Left ventricle myocardium superior (tissue), 1 donor: ENCODE measurements at places on chromosomes 4 and X.

DNA sequence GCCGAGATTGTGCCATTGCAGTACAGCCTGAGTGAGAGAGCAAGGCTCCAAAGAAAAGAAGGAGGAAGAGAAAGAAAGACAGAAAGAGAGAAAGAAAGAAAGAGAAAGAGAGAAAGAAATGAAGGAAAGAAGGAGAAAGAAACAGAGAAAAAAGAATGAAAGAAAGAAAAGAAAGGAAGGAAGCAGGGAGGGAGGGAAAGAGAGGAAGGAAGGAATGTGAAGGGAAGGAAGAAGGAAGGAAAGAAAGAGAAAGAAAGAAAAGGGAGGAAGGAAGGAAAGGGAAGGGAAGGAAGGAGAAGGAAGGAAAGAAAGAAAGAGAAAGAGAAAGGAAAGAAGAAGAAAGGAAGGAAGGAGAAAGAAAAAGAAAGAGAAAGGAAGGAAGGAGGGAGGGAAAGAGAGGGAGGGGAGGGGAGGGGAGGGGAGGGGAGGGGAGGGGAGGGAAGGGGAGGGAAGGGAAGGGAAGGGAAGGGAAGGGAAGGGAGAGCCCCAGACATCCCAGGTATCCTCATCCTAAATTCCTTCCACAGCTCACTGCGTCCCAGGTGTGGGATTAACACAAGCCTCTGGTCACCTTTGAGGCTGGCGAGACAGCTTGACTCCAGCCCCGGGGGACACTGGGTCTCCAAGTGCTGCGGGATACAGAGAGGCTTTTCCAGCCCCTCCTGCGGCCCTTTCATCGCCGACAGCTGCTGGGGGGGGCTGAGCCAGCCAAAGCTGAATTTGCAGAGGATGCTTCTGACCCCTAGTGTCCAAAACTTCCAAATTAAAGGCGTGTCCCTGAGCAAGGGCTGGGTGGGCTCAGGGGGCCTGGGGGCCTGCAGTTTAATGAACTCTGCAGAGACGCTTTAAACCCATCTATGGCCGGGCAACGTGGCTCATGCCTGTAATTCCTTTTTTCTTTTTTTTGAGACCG, 24.2 kb upstream of the CSF2RA start:
- no peak for DNase-seq

GRCh38 chr4:100087743-100088142, 102.5 kb downstream of the DDIT4L start:
- DNase-seq, result no peak

GRCh38 chr4:137370206-137370633, 162.1 kb downstream of the PCDH18 start:
- no peak for DNase-seq

- DNase-seq, result no peak
Measured at GRCh38 chrX:38069991-38070390, 63.6 kb downstream of the SYTL5 start.

DNA sequence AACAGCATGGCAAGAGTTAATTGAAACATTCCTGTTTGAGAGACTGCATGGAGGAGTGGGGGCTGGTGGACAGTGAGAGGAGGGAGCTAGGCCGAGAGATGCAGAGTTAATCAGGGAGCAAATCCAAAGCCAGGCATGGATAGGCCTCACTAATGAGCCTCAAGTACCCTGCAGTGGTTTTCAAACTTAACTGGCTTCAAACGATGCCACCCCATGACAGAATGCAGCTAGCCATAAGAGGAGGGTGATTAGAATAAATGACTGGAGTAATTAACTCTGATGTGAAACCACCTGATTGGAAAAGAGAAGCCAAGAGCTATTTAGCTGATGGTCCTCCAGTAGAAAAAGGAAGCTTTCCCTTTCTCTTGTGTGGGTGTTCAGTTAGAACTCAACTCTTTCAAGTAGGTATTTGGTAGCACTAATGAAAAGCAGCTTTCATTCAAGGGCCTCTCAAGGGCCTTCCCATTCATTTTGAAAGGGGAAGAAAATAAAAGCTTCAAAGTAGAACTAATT, 215.4 kb upstream of the MAB21L2 start:
- no peak for DNase-seq

GRCh38 chr4:90876296-90876695, 749.1 kb downstream of the CCSER1 start:
- DNase-seq, result no peak

- DNase-seq, result no peak
Measured at GRCh38 chrX:100662796-100663195, 18.8 kb downstream of the SRPX2 start.

DNA sequence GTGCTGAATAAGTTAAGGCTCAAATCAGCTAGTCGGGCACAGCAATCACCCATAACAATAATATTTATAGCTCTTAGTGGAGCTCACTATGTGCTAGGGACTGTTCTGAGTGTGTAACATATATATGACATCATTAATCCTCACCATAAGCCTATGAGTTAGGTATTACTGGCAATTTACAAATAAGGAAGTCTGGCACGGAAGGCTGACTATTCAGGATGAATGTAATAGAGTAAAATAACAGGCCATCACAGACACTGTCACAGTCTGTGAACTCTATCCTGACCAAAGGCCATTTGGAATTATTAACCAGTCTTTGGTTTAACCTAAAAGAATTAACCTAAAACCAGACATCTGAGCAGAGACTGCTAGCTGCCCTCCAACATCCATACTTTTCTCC, 119.3 kb downstream of the C4orf51 start:
- DNase-seq, result no peak

DNA sequence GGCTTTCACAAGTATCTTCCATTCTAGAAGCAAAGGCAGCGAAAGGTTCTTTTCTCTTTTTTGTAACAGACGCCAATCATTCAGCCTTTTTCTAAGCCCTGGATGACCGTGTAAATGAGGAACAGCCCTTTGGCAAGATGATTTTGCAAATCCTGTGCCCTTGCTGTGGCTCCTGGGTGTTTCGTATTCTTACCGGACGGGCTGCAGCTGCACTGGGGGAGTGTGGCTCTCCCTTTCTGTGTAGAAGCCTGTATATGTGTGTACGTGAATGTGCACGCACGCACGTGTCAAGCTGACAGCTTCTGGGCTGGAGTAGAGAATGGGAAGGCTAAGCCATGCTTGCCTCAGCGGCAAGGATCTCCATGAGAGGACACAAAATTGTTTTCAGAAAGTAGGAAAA, 8.2 kb downstream of the GRPEL1 start:
- DNase-seq, result no peak

GRCh38 chrX:40721489-40722106, 13.7 kb downstream of the MED14 start:
- DNase-seq, result no peak

GRCh38 chr4:154065368-154065767, 276.5 kb upstream of the SFRP2 start:
- DNase-seq, result no peak

- no peak for DNase-seq
Measured at GRCh38 chr4:175470131-175470530, 341.9 kb downstream of the GPM6A start.

GRCh38 chr4:154908168-154908567, 127.1 kb downstream of the RBM46 start:
- no peak for DNase-seq

GRCh38 chrX:27186671-27187070, 276.5 kb downstream of the PPP4R3C start:
- no peak for DNase-seq

DNA sequence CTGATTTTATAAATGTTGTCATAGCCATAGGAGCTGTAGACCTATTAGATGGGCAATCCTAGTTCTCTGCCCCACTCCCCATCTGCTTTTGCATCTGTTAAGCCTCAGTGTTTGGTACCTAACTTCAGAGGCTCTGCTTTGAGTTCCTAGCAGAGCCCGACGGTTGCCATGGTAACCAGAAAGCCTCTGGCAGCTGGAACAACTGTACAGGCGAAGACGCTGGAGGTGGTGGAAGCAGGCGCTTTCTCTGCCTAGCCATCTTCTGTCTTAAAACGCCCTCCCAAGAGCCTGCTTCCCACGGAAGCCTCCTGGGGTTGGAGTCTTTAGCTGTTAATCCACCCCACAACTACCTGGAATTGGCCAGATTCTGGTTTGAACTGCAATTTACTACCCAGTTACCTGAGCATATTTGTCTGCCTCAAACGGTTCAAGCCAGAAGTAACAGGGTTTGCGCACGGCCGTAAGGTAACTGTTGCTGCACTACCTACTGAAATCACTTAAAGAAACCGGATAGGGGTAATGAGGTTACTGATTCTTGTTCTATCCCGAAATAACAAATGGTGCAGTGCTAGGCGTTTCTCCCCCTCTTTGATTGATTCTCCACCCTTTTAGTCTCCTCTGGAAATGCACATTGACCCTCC, 1.0 kb upstream of the GABRG1 start:
- no peak for DNase-seq

DNA sequence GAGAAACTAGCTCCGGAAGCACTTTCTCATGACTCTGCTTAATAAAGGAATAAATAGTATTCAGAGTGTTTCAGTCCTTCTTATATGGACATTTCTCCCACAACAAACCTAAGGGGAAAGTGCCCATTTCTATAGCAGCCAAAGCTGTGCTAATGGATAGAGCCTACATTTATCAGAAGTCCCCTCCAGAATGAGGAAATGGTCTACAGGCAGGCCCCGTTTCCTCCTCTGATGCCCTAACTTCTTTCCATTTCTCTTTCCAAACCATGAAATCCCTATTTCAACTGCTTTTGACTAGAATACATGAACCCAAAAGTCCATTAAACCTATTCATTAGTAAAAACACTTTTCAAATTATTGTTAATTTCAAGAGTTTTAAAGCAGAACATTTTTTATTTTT, 4.5 kb downstream of the ACSL1 start:
- DNase-seq, result no peak

DNA sequence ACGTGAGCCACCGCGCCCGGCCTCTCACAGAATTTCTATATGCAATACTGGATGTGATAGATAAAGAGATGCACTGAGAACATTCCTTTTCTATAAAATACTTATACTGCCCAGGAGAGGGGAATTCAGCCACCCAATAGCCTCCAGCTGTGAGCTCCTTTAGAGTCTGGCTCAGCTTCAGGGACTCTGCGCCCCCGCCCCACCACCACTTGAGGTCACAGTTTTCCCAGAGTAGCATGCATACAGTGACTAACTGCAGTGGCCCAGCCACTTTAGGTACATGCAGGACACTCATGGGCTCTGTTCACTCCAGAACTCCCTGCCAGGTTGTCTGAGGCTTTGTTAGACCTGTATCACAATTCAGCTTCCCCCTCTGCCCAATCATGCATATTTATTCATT, 144.4 kb upstream of the TET2 start:
- DNase-seq, result no peak

DNA sequence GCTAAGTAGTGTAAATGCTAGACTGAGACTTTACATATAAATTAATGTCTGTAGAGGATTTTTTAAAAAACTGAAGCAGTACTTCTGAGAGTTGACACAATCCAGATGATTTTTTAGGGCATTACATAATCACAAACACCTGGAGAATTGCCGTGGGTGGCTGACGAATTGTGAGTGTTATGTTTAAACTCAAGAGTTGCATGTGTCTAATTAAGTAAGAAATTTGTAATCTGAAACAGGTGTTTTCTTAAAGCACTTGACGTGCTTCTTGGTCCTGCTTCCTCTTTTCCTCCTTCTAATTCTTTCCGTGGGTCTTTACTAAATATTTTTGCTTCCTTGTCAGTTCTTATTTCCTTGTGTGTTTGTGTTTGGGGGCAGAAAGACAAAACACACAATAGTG, 27.8 kb downstream of the PIR start:
- DNase-seq, result no peak

DNA sequence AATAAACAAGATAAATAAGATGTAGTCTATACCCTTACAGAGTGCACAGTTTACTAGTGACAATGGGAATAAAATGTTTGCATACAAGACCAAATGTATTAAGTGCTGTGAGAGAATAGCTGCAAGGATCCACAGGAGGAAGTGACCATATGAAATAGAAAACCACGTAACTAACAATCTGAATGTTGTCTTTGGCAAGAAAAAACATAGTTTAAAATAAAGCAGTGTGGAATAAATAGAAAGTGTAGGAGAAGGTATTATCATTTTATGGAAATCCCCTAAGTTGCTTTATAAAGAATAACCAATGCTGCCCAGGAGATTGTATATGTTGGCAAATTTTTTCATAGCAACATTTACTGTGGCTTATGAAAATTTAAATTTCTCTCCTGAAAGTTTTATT, 116.1 kb downstream of the PCDH7 start:
- no peak for DNase-seq

DNA sequence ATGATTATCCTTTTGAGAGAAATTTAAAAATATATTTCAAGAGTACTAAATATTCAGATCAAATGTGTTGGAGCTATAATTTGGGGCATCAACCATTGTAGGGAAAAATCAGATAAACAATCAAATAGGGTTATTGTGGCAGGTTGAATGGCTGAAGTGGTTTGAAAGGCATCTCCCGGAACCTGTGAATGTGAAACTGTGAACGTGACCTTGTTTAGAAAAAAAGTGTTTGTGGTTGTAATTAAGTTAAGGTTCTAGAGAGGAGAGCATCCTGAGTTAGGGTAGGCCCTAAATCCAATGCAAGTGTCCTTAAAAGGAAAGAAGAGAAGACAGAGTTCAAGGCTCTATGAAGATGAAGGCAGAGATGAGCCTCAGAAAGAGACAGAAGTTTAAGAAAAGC, 37.4 kb downstream of the ADGRA3 start:
- no peak for DNase-seq

DNA sequence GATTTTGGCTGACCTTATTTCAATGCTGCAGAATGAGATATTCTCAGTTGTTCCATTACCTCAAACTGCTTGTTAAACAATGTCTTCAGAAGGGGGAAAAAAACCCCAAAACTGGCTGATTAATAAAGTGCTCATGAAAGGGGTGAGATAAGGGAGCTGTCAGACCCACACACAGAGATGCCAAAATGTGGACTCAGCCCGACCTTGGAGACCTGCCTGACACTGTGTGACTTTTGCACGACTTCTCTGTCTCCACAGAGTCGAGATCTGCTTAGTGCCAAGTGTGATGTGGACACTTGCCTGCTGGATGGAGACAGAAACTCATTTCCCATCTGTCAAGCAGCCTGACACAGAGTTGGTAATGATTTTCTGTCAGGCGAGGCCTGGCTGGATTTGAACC, 31.5 kb downstream of the REELD1 start:
- peak; percentile 42 for DNase-seq

GRCh38 chr4:120056246-120056645, 10.4 kb downstream of the MAD2L1 start:
- no peak for DNase-seq

DNA sequence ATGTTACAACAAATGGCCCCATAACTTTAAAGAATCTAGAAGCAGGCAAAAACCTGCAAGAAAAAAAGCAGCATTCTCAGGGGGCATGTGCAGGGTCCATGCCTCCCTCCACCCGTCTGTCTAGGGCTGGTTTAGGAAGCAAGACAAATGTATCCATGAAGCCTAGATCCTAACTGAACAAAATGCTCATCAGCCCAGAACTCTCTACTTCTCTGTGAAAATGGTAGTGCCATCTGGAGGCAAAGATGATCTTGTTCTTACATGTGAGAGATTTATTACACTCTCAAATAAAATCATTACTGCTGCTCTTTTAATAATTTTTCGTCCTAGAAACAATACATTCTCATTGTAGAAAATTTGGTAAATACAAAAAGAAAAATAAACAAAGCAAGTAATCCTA, 26.7 kb downstream of the NR3C2 start:
- DNase-seq, result no peak

- DNase-seq, result no peak
Measured at GRCh38 chr4:56086073-56086541, 137.4 kb downstream of the CEP135 start.

- DNase-seq, result no peak
Measured at GRCh38 chrX:40644176-40644575, 3.2 kb downstream of the CXorf38 start.

GRCh38 chrX:119677654-119677981, 15.3 kb downstream of the SEPTIN6 start:
- DNase-seq, result no peak
